GM12891 (cell line): ENCODE measurements at places on chromosomes 11 and 22.

DNA sequence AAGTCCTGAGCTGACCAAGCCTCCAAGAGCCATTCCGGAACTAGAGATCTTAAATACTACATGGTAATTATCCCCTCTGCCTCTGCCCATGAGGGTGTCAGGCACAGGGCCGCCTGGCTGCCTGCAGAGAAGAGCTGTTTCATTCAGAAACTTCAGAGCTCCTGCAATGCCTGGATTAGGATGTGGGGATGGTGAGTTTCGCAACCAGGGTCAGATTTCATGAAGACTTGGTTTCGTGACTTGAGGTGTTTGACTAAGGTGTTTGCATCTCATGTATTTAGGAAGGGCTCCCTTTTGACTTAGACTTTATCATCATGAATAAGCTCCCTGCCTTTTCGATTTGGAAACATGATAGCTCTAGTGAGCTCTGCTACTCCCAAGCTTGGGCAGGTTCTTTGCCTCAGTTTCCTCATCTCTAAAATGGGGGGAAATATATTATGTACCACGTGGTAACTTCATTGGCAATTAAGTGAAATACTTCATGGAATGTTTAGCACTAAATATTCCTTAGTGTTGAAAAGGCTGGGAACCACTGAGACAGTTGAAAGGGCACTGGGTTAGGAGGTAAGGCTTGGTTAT, 9.1 kb downstream of the TIMP3 start:
- DNase-seq = no peak

- no peak for DNase-seq
Measured at GRCh38 chr11:134471087-134471715, 59.2 kb upstream of the B3GAT1 start.

DNA sequence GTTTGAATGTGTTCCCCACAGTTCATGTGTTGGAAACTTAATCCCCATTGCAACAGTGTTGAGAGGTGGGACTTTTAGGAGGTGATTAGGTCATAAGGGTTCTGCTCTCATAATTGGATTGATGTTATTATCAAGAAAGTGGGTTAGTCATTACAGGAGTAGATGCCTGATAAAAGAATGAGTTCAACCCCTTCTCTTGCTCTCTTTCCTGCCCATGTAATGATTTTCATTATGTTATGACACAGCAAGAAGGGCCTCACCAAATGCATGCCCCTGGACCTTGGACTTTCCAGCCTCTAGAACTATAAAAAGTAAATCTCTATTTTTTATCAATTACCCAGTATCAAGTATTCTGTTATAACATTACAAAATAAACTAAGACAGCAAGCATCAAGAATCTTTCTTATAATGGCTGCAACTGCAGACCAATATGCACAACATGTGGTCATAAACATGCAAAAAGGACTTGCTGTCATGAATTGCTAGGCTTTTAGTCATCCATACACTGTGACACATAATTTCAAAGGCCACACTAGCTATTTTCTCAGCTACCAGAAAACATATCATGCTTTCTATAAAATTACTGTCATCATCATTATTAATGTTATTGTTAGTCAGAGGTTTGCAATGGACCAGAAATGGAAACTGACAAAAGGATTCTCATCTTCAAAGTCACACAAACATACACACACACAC, 99.9 kb upstream of the GUCY1A2 start:
- DNase-seq = no peak

DNA sequence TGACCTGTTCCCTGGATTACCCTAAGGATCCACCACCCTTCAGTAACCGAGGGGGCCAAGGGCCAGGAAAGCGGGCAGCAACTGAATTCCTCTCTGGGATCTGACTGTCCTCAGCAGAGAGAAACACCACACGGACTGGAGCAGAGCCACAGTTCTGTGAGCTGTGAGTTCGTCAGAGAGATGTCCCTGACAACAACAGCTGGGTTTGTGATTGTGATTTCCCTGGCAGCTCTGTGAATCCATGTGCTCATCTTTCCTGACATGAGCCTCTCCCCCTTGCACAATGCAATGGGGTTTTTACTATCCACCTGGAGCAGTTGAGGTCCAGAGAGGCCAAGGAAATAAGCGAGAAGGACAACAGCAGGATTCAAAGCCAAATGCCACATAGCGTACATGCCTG, 69.4 kb upstream of the AMPD3 start:
- no peak for DNase-seq

- no peak for DNase-seq
Measured at GRCh38 chr11:21614961-21615360, 577.9 kb upstream of the ANO5 start.

- no peak for DNase-seq
Measured at GRCh38 chr11:130854483-130854882, 61.8 kb downstream of the SNX19 start.

DNA sequence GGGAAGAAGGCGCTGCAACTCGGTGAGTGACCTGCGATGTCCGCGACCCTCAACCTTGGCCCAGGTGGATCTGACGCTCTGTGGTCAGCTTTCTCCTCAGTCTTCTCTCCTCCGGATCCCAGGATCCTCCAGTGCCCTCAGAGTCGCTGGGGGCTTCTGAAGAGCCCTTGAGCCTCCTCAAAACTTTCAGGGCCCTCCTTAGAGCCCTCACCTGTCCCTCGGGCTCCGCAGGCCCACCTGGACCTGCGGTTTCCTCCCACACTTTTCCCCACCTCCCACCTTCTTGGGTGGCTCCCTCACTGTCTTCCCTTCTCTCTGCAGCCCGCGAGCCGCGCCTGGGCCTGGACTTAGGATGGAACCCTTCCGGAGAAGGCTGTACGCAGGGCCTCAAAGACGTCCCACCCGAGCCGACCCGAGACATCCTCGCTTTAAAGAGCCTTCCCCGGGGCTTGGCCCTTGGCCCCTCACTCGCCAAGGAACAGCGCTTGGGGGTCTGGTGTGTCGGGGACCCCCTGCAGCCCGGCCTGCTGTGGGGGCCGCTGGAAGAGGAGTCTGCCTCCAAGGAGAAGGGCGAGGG, 335 bp downstream of the ZNF408 start:
- no peak for DNase-seq

- DNase-seq = no peak
Measured at GRCh38 chr11:78533399-78533798, 41.3 kb downstream of the NARS2 start.

GRCh38 chr11:32171445-32171844, 80.6 kb downstream of the RCN1 start:
- DNase-seq = no peak

GRCh38 chr22:30947173-30947815, 21.3 kb downstream of the MORC2 start:
- DNase-seq = no peak

DNA sequence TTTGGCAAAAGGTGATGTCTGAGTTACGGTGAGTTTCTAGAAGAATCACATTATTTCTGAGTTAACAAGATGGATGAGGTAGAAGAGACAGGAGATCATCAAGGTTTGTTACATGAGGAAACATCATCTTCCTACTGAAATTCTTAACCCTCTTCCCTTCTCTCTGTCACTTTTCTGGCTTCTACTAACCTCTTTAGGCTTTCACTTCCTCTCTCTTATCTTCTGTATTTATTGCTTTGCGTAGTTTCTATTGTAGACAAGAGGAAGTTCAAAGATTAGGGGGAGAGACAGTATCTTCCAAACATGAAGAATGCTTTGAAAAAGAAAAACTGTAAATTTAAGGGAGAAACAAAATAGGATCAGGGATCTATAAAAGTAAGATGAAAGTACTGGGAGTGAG, 75.4 kb downstream of the TRPC6 start:
- no peak for DNase-seq

GRCh38 chr11:12162652-12163051, 52.3 kb downstream of the MICAL2 start:
- DNase-seq = no peak

GRCh38 chr22:18044548-18045271, 20.3 kb upstream of the MICAL3 start:
- DNase-seq = no peak

DNA sequence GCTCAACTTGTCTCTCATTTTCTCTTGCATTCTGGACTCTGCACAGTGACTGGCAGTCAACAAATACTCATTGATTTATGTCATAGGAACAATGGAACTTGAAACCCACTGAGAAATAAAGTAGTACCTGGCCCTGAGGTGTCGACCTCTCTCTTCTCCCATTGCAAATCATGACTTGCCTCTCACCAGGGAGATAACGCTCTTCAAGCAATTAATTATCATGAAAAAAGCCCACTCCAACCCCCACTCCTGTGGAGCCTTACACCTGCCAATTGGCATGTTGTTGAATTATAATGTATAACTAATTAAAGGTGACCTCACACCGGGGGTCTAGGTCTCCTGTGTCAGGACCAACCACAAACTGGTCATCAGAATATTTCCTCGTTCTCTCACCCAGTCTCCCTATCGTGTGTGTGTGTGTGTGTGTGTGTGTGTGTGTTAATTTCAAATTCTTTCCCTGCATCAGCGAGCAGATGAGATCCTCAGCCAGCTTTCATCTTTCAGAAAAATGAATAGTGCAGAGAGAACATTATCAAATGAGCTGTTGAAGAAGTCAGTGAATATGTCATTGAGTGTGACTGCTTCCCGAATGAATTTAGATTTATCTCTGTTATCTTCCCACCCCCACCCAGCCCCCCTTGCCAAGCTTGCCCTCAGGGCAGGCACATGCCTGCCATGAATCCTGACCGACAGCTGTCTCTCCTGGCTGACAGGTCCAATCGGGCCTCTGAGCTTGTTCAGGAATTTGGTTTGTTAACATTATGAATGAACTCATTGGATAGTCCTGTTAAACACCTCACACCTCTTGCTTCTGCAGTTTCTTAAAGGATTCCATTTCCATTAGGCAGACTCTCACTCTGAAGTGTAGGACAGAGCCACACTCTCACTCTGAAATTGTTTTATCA, 357.4 kb downstream of the INSC start:
- no peak for DNase-seq

DNA sequence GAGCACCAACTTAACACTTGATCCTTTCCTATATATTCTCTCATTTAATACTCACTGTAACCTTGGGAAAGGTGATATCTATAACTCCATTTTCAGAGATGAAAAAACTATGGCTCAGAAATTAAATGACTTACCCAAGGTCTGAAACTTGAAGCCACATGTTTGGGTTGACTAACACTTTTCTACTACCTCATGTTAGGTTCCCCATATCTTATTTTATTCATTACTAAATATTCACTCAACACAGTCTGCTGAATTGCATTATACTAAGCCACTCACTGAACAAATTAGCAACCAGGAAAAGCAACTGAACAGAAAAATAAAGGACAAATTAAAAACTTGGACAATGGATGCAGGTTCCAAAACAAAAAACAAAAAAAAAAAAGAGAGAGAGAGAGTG, 59.9 kb downstream of the FAM168A start:
- DNase-seq = no peak

- DNase-seq = no peak
Measured at GRCh38 chr11:103541186-103541795, 432.1 kb downstream of the DYNC2H1 start.

GRCh38 chr11:10606536-10607208, 38.2 kb upstream of the LYVE1 start:
- no peak for DNase-seq

GRCh38 chr22:41078931-41079330, 13.5 kb upstream of the EP300 start:
- DNase-seq = no peak

DNA sequence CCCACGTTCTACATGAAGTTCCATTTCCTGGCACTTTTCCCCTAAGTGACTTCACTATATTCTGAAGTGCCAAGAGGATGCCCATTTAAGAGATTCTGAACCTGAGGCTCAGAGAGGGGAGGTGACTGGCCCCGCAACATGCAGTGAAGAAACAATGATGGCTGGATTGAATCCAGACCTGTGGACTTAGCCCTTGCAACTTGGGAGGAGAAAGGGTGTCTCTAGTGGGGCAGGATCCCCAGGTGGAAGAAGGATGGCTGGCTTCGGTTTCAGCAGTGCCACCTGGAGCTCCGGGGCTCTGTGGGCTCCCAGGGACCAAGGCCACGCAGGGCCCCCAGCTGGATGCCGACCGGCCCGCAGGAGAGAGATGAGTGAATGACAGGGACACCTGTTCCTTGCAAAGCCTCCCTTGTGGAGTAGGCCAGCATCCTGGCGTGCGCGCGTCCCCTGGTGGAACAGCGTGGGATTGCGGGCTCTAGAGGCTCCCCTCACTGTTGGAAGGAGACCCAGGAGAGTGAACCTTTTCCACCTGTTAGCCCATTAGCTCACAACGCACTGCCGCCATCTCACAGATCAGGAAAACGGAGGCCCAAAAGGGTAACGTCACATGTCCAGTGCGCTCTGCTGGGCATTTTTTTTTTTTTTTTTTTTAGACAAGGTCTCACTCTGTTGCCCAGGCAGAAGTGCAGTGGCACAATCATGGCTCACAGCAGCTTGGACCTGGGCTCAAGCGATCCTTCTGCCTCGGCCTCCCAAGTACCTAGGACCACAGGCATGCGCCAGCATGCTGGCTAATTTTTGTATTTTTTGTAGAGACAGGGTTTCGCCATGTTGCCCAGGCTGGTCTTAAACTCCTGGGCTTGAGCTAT, 104.7 kb downstream of the KIAA1671 start:
- DNase-seq = peak; percentile 50

DNA sequence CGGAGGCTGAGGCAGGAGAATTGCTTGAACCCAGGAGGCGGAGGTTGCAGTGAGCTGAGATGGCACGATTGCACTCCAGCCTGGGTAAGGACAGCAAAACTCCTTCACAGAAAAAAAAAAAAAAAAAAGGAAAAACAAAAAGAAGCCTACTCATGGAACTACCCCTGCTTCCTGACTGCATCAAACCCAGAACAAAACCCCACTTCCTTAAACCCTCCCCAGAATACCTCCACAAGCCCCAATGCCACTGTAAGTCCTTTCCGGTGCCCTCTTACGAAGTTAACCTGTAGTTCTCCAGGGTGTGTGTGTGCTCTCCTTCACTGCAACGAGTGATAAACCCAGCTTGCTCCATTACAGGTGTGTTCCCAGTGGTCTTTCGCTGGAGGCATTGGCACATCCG, 8.6 kb upstream of the TOLLIP start:
- no peak for DNase-seq

DNA sequence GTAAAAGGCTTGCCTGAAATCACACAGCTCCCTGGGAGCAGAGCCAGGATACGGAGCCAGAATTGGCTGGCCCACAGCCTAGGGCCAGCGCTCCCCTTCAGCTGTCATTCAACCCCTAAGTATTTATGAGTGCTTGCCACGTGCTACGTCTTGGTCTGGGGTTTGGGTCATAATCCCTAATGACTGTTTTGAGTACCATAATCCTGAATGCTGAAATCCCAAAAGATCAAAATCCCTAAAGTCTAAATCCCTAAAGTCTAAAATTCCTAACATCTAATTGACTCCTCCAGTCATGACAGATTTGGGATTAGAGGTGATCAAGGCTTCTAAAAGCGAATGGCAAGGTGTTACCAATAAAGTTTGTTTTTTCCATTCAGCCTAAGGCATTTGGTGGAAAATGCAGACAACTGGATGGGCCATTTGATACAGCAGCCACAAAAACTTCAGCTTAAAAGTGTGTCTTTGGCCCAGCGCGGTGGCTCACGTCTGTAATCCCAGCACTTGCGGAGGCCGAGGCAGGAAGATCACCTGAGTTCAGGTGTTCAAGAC, 59.8 kb upstream of the PRR5 start:
- DNase-seq = no peak

- DNase-seq = no peak
Measured at GRCh38 chr11:128867277-128867676, at the start of gene KCNJ1. Gene KCNJ1, minus strand, starts transcription at chr11:128867296. Its CDS starts 27,053 bp downstream, at chr11:128840243.

GRCh38 chr11:36394926-36395325, 98.8 kb downstream of the PRR5L start:
- DNase-seq = no peak

- DNase-seq = no peak
Measured at GRCh38 chr11:67120456-67120855, 1.4 kb downstream of the KDM2A start.
